ENCODE measurements at places on chromosomes 5 and 9. TPM values are rescaled to one million over a fixed set of nuclear protein-coding genes. Genes with fewer than 3 reads are reported as not detected.
A peak's percentile ranks its signal among the peaks of the same experiment; 100 is the strongest.

Gene CCNJL
- 8.6 TPM for polyA plus RNA-seq

- peak; percentile 73 for DNase-seq
Observed at GRCh38 chr9:107425101-107426025, 64.2 kb downstream of the KLF4 start.

DNA sequence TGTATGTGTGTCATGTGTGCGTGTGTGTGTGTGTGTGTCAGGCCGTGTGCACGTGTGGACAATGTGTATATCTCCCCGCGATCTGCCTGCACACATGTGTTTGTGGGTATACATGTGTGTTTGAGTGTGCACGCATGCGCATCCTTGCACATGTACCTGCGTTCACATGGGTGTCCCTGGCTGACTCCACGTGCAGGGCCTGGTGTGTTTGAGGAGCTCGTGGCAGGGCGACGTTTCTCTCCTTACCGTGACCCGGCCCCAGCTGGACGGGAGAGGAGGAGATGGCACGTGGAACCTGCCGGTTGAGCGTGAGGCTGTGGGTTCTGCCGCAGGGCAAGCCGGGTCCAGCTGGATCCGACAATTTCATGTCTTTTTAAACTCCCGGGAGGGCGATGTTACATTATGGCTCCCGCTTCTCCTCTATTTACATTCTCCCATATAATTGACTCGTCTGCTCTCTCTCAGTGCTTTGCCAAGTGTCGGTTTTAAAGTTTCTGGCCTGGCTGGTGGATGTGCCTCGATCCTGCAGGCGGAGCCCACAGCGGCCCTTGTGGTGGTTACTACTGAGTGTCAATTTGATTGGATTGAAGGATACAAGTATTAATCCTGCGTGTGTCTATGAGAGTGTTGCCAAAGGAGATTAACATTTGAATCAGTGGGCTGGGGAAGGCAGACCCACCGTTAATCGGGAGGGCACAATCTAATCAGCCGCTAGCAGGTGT is 5.9 kb downstream of the COL5A1 start:
- DNase-seq = no peak

Gene ADAMTS16
- 0.86 TPM for polyA plus RNA-seq

Gene PCDHB10
- polyA plus RNA-seq = 6.7 TPM

Gene SLC35D2
- 30.4 TPM for polyA plus RNA-seq

DNA sequence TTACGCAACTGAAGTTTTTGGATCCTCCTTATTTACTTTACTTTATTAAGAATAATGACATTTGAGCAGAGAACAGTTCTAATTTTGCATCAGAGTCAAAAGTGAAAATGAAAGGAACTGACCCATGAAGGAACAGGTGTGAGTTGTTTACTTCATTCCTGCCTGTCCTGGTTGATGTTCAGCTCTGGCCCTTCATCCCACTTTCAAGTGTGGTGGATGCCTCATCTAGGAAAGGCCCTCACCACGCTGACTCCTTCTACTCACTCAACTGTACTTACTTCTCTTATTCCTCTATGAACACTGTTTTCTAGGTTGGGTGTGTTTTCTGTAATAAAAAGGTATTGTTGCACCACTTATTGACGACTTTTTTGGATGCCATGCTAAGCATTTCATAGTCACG is 61.8 kb upstream of the PLEKHG4B start:
- DNase-seq = no peak

GRCh38 chr9:88537761-88538091 is 2.7 kb downstream of the NXNL2 start:
- peak; percentile 56 for DNase-seq

DNA sequence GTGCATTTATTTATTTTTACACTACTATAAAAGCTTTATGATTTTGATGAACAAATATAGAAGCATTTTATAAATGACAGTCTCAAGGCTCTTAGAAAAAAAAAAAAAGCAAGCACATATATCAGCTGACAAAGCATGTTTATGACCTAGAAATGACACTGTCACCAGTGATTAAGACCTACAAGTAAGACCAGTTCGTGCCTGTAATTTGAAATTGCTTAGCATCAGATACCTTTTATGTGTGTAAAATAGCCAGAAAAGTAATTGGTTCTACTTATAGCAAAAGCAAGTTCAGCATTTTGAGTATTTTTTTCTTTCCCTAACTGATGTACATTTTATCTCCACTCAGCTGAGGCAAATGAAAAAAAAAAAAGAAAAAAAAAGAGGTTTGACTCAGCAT is 808.4 kb downstream of the CDH18 start:
- DNase-seq = no peak

GRCh38 chr5:140222416-140222815 is 47.4 kb downstream of the CYSTM1 start:
- no peak for DNase-seq

Gene PRRC1
- 87.3 TPM for polyA plus RNA-seq

All from left lung (tissue), 14 donors.